ENCODE measurements at places on chromosomes 1 and 21.

DNA sequence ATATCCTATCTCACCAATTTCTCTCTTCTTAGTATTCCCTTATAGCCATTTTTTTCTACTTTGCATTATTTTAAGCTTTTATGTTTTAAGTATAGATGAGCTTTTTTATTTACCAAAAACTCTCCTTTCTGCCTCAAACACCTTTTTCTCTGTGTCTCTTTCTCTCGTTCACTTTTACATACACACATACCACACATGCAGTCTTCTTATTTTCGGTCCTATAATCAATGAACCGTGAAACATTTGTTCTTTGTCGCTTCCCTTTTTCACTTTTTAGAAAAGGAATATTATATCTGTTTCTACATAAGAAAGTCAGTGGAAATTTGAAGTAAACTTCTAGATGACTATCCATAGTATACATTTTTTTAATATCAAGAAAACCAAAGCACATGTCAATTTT is 183.2 kb downstream of the MRPL39 start:
- no peak for DNase-seq

- no peak for DNase-seq
Observed at GRCh38 chr1:181159451-181160140, 71.1 kb downstream of the IER5 start.

DNA sequence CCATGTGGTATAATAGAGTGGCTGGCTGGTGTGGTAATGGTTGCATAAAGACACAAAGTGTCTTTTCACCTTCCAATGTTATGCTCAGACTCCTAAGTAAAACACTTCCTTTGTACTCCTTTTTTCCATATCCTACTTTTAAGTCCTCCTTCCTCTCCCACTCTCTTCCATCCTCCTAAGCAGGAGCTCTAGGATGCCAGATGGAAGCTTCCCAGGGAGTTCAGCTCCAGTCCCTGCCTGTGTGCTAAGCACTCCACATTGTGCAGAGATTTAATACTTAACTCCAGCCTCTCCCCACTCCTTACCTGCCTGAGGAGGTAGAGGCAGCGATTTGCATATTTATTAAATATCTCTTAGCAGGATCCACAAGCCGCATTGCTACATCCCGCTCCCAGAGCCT is 60.5 kb upstream of the IGSF21 start:
- no peak for DNase-seq

- peak; percentile 37 for DNase-seq
Observed at GRCh38 chr1:197675583-197676208, 99.6 kb downstream of the DENND1B start.

GRCh38 chr1:115908565-115909274 is 67.6 kb upstream of the SLC22A15 start:
- DNase-seq: no peak

- no peak for DNase-seq
Observed at GRCh38 chr21:25927195-25927880, 192.6 kb downstream of the GABPA start.

- DNase-seq: peak; percentile 0
Observed at GRCh38 chr1:112143871-112144441, 154.5 kb upstream of the KCND3 start.

DNA sequence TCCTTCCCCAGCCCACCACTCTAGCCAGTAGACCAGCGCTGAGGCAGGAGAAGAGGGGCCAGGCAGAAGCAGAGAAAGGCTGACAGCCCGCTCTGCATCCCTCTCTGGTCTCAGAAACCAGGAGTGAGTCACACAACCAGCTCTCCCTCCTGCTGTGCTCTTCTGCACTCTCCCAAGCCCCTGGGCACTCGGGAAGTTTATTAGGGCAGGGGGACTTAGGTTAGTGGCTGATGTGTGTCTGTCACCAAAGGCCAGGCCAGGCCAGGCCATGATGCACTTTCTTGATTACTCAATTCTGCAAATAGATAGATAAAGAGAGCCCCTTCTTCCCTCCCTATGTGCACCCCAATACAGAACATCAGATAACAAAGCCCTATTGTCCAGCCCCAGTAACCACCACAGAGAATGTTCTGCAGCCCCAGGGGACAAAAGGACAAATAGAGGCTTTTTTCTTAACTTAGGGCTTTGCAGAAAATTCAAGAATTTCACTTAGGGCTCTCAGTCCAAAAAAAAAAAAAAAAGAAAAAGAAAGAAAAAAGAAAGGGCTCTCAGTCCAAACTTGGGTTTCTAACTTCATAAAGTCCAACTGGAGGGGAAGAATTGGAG is 52.9 kb upstream of the CNTN2 start:
- DNase-seq: no peak

DNA sequence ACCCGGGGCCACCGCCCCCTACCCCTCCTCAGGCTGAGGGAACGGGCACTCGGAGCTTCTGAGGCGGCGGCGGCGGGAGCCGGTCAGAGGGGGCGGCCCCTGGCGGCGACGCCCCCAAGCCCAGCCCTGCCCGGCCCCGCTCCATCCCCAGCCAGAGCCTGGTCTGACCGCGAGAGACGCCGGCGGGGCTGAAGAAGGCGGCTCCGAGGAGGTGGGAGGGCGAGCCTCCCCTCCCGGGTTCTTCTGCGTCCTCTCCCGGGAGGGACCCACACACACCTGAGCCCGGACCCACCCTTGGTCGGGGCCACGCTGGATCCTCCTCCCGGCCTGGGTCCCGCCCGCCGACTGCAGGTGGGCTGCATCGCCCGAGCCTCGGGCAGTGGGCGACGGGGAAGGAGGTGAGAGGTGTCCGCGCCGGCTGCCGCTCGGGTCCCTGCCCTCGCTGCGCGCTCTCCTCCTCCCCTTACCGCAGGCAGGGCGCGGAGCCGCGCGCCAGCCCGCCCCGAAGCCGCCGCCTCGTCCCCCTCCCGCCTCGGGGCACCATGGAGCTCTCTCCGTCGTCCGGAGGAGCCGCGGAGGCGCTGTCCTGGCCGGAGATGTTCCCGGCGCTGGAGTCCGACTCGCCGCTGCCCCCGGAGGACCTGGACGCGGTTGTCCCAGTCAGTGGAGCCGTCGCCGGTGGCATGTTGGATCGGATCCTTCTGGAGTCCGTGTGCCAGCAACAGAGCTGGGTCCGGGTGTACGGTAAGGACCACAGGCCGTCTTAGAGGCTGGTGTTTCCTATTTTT is at the start of gene RASAL2:
Gene RASAL2, plus strand, starts transcription at position 154 of the 788 bp plus-strand sequence. Its CDS starts 389 bp downstream, at position 543.
- DNase-seq: peak; percentile 82

DNA sequence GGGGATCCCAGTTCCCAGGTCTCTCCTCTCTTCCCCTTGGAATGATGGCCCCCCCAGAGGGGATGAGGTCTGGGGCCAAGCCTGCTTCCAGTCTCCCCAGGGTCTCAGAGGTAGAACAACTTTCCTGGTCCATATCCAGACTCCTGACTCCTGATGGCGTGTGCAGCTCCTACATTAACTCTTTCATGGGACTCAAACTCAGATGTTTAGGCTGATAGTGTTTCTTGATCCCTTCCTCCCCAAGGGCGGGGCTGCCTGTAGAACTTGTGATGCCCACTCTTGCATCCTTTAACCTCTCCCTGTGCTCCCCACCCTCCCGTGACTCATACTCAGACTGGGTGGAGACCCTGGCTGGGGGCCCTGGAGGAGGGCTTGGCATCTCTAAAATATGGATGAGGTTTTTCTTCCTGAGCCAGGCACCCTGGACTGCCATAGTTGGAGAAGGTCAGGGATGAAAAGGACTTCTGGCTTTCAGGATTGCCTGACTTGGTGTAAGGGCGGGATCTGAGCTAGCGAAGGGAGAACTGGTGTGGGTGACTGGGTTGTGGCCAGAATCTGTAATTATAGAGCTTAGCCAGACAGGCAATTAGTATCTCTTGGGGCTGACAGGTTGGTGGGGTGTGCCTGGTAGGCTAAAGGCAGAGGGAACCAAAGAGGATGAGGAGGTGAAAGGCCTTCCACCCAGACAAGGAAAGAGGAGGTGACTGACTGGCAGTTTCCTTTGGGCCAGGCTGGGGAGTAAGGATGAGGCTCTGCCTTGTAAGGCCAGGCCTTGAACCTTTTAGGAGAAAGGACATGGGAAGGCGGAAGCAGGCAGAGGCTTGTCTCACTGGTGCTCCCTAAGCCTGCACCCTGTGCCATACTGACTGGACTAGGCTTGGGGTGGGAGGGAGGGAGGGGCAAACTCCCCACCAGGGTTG is 1.5 kb downstream of the ATP8B2 start:
- no peak for DNase-seq

DNA sequence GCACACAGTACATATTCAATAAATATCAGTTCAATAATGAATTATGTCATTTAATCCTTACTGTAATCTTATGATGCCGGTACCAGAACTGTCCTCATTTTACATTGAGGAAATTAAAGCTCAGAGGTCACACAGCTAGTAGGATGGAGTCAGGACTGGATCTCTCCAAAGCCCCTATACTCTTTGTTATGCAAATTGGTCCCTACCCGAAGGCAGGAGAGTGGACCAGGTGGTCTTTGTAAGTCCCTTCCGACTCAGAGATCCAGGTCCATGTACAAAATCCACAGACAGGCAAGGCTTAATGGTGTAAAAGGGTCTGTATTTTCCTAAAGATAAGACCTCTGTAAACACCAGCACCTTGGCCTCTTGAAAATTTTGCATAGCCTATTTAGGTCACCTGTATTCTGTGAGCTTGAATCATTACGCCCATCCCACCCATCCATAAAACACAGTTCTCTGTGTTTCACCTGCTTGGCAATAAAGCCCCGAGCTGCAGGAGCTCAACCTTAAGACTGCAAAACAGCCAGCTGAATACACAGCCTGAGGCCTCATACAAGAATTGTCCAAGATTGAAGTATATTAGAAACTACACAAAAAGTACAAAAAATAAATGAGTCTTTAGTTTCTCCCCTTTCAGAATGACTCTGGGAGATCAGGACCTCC is 41.7 kb downstream of the PLXNA2 start:
- no peak for DNase-seq
